ENCODE measurements at places on chromosomes 5 and 9. TPM values are rescaled to one million over a fixed set of nuclear protein-coding genes. Genes with fewer than 3 reads are reported as not detected.

The OGN gene
- 0.11 TPM for total RNA-seq

DNA sequence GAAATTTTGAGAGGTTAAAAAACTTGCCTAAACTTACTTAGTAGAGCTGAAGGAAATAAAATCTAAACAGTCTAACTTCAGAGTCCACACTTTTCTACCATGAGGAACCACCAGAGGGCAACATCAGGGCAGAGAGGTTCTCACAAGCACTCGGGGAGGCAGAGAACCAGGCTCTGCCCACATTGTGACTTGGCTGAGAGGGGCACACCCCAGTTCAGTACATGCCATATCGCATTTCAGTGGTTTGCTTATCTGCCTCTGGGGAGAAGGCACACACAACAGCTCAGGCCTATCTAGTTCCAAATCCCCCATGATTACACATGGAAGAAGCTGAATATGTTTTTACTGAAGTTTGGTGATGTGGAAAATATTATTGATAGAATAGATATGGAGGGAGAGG, 49.2 kb downstream of the EQTN start:
- DNase-seq, result no peak

DNA sequence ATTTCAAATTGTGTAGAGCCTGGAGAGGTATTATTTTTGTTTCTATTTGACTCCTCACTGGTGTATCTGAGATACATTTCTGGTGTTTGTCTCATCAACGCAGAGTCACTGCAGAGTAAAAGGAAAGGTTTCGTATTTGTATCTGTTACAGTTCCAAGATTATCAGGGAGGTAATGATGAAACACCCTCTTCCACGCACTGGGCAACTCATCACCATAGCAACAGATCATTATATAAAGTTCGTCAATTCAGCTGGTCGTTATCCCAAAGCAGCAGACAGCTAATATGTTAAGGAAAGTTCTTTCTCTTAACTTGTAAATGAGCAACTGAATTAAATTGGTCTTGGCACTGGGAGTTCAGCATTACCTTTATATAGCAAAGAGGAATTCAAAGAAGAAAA, 513.5 kb downstream of the MTRR start:
- DNase-seq, result no peak

The C1QTNF3 gene
- 1.1 TPM for total RNA-seq

GRCh38 chr9:27430750-27431535, 93.1 kb upstream of the IFNK start:
- DNase-seq, result no peak

The AQP3 gene
- 3.4 TPM for total RNA-seq

- DNase-seq, result no peak
Measured at GRCh38 chr5:80251636-80252035, 4.2 kb downstream of the SERINC5 start.

- DNase-seq, result no peak
Measured at GRCh38 chr9:115401756-115402327, 283.9 kb upstream of the TNC start.

GRCh38 chr5:90853750-90854149, 295.2 kb downstream of the ADGRV1 start:
- DNase-seq, result no peak

DNA sequence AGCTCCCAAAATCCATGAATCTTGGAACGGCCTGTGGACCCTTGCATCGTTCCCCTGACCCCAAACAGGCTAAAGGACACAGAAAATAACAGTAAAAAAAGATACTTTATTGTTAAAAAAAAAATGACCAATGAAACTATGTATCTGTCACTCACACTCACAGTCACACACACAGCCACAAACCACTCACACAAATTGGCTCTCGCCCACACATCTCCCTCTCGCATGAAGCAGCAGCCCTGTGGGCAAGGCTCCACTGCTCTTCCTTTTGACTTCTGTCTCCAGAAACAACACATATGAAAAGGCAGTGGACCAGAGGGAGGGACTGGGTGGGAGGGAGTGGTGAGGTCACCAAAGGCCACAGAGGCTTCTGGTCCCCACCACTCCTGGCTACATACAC, 56.6 kb downstream of the SLC36A1 start:
- DNase-seq, result no peak

The ACOT12 gene
- total RNA-seq, result not detected

The MATR3 gene
- total RNA-seq, result 180 TPM

The VPS13A gene
- 30.0 TPM for total RNA-seq

- peak; percentile 5 for DNase-seq
Measured at GRCh38 chr9:87324613-87325194, 173.0 kb upstream of the DAPK1 start.

DNA sequence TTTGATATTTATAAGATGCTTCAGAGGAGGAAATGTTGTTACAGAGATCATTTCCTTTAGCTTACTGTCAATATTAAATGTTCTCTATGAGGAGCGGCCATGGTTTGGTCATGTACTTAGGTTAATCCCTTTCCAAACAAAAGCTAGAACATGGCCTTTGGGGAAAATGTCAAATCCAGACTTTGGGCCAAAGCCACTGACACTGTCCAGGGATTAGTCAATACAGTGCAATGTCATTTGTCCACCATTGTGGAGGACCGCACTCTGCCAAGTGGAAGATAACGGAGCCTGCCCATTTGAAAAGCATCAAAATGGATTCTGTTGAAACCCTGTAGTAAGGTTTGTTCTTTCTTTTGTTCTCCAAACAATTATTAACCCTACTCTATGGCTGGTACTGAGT, 50.1 kb downstream of the FRMPD1 start:
- DNase-seq, result no peak

DNA sequence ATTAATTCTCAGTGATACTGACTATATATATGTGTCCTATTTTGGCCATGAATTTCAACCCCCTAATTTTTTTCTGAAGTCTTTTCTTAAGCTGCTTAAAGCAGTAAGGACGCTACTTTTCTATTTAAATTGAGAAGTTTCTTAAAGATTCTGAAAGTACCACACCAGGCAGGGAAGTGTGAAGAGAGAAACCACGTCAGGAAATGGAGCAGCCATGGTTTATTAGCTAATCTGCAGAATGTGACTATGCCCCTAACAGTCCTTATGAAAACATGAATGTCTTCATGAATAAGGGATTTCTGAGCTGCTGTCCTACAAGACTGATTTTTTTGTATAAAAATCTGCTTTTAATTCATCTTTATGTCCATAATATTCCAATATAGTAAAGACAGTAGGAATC, 1724.3 kb upstream of the C9orf72 start:
- DNase-seq, result no peak

- DNase-seq, result no peak
Measured at GRCh38 chr9:27535701-27536118, 6.1 kb upstream of the MOB3B start.

The CDKN2B gene
- total RNA-seq, result 0.19 TPM
